CD4-positive, alpha-beta T cell treated with Interferon alpha-2 for 1 hour (primary cell): ENCODE measurements at places on chromosomes 13 and 19.

DNA sequence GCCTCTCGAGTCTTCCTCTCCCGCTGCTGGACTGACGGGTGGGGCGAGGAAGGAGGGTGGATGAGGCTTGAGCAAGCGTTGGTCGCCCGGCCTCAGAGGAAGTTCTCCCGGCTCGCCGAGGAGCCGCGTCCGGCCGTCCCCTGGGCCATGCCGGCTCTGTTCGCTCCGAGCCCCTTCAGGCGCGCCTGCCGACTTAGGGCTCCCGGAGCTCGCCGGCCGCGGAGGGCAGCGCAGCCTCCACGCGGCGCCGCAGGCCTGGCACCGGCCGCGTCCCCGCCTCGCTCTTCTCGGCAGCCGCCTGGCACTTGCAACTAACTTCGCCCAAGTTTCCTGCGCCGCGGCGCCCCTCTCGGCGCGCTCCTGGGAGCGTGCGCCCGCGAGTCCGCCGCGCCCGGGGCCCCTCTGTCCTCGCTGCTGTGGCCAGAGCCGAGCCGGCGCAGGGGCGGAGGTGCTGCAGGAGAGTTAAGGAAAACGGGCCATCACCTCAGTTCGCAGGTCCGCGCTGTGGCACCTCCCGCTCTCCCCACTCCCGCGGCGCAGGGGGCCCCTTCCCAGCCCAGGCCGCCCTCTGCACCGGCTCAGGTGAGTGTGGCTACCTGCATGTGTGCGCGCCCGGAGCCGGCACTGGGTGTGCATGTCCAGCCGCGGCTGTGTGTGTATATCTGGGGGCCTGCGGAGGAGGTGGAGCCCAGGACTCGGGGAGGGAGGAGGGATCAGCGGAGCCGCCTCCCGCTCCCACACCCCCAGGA is 641 bp upstream of the SOX21 start:
- no peak for DNase-seq

GRCh38 chr19:16327169-16327475 is 2.5 kb downstream of the KLF2 start:
- DNase-seq: no peak

GRCh38 chr13:59721926-59722910 is 441.5 kb downstream of the DIAPH3 start:
- DNase-seq: no peak

GRCh38 chr19:1453525-1454364 is 3.8 kb downstream of the APC2 start:
- DNase-seq: no peak

DNA sequence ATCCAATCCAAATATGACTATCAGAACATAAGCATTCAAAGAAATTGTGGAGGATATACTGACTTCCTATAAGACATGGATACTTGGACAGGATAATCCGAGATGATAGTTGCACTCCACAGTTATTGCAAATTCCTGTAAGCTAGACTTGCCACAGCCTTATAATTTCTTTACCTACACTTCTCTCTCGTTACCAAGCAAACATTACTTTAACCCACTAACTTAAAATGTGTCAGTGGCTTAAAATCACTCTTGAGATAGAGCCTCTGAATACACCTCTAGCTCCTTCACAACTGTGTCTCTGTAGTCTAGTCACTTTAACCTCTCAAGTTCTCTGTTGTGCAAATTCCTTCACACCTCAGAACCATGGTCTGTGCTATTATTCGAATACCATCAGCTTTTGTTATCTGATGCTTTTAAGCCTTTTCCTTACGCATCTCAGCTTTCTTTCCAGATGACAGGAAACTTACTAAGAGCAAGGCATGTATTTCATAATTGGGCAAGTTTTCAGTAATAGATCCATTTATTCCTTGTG is 474.9 kb upstream of the MIR17HG start:
- no peak for DNase-seq

DNA sequence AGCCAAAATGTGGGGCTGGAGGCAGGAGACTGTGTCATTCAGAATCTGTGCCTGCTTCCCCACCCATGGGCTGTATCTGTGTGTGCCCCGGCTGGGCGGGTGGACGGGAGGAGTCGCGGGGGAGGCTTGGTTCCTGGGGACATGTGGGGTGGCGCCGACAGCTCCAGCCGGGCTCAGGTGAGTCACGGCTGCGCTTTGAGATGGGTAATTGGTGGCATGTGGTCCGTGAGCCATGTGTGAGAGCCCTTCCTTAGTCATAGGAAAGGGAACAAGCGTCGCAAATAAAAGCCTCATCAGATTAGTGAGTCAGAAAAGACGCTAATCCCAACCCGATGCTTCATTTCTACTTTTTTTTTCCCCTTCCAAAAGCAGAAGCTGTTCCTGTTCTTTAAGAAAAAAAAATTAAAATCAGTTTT is 118.6 kb upstream of the ZNF536 start:
- no peak for DNase-seq
